Activated T-cell treated with anti-CD3 and anti-CD28 coated beads, Interleukin-2, amount 50 U/mL, for 72 hours (primary cell): ENCODE measurements at places on chromosomes 6 and 20. TPM values are rescaled to one million over a fixed set of nuclear protein-coding genes. Genes with fewer than 3 reads are reported as not detected.

DNA sequence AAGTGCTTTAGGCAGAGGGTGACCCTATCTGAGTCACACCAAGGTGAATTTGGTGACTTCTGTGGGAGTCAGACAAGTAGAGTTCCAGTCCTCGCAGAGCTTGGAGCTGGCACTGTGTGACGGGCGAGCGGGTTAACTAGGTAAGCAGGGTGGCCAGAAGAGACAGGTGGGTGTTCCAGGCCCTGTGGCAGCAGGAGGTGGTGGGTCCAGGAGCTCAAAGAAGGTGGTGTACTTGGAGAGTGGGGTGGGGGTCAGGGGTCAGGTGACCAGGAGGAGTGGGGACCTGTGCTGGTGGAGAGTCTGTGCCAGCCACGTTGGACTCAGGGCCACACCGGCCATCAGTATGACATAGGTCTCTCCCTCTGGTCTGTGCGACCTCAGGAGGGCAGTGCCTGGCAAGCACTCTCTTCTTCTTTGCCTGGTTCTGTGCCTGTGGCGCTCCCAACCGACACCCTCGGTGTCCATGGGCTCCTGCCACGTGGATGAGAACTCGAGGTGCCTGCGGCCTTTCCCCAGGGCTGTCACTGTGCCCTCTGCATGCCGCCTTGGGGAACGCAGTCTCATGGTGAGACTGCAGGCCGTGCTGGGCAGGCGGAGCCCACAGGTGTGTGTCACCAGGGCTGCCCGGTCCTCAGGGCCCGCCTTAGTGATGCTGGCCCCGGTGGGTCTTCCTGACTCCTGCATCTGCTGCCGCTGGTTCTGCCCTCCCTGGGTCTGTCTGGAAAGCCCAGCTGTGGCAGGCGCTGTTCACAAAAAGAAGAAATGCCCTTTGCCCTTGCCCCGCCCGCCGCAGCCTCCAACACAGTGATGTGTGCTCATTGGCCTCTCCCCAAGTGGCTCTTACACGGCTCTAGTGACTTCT lies 1.6 kb downstream of the MRGBP start:
- no peak for DNase-seq

- no peak for DNase-seq
Observed at GRCh38 chr6:165725201-165725600, 62.2 kb upstream of the PDE10A start.

GRCh38 chr6:91816335-91816734 lies 1229.5 kb upstream of the MAP3K7 start:
- DNase-seq, result no peak

- no peak for DNase-seq
Observed at GRCh38 chr6:90303039-90303438, 6.4 kb upstream of the BACH2 start.

DNA sequence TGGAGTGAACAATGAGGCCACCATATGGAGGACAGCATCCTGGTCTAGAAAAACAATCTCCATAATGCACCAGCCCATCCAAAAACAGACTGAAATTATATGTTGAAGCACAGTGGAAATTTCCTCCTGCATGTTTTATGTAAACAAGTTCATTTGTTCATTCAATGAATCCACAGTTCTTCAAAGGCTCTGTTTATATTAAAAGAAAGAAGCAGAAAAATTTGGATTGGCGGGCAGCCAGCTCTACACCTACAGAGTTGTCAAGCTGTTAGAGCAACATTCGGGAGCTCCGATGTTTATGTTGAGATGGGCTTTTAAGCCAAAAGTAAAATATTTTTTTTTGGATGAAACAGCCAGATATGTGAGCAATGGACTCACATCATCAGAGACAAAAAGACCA lies 395.3 kb upstream of the SULF2 start:
- DNase-seq, result no peak

Gene GHRH
- total RNA-seq, result not detected

DNA sequence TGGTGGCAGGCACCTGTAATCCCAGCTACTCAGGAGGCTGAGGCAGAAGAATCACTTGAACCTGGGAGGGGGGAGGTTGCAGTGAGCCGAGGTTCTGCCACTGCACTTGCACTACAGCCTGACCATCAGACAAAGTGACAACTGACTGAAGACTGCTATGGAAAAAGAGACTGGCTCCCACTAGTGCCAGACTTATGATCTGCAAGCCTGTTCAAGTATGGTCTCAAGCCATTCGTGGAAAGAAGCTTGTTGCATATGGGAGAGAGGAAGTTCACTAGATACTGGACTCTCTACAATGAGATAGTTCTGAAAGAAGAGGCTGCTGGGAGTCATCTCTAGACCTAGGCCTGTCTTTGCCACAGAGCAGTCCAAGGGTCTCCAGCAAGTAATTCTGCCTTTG lies 26.7 kb downstream of the MDN1 start:
- no peak for DNase-seq

Gene IP6K3
- not detected for total RNA-seq

Gene FOXA2
- total RNA-seq, result not detected

Gene FOXO3
- total RNA-seq, result 10.0 TPM

Gene BRPF3
- total RNA-seq, result 26.8 TPM

GRCh38 chr6:4449409-4449808 lies 314.0 kb upstream of the ECI2 start:
- no peak for DNase-seq

Gene KCNB1
- not detected for total RNA-seq

Gene DEFB132
- total RNA-seq, result not detected
